ENCODE measurements at places on chromosomes 4 and X.

DNA sequence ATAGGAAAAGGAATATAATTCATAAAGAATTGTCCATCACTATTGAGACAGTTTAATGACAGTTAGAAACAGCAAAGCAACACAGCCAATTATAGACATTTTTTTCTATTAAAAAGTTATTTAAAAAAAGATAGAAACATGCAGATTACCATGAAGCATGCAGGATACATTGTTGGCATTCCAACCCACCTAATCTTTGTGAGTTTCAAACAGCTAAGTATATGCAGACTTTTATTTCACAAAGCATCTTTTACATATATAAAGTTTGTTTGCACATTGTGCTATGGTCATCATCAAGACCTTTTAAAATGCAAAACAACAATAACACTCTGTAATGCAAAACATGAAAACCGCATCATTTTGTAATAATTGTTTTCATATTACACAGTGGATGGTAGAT, 125.9 kb upstream of the ETNPPL start:
- DNase-seq = no peak

GRCh38 chrX:122268353-122268752, 915.7 kb upstream of the GRIA3 start:
- DNase-seq = no peak

DNA sequence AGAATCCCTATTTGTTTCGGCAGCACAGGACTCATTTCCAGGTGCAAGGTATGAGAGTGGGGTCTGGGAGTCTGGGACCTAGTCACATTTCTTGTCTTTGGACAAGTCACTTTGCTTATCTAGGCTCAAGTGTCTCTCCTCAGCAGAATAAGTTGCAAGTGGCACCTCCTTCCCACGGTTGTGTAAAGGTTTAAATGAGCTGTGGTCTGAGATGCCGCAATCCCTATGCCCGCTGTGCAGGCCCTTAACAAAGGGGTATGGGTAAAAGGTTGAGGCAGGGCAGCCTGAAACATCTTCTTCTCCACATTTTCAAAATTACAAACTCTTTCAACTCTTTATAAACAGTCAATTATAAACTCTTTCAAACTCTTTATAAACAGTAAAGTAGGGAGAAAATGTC, 93.7 kb downstream of the RTL5 start:
- no peak for DNase-seq

DNA sequence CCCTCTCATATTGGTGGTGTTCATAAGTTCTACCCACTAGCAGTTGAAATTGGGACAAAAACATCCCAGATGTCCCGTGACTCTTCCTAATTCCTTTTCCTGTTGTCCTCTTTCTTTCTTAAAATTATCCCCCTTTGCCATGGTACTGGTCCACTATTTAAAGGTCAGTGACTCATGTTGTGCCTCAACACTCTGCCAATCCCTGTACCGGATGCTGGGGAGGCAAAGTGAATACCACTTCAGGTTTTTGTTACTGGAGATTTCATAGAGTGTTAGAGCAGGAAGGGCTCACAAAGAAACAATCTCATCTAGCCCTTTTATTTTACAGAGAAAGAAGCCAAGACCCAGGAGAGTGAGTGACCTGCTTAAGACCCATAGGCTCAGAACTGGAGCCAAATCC, 24.6 kb downstream of the SEPTIN11 start:
- no peak for DNase-seq

DNA sequence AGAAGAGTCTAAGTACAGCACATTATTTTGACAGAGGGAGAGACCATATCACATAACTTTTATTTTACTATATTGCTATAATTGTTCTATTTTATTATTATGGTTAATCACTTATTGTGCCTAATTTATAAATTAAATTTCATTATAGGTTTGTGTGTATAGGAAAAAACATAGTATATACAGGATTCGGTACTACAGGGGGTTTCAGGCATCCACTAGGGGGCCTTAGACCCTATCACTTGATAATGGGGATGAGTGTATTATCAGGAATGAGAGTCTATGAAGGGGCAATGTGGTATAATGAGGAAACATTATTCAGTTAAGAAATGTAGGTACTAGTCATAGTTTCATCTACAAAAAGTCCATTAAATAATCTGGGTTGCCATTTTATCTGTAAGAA, 833.1 kb downstream of the C4orf33 start:
- DNase-seq = no peak

GRCh38 chr4:57103051-57103450, 7.1 kb downstream of the IGFBP7 start:
- DNase-seq = no peak

GRCh38 chr4:187416216-187416615, 579.4 kb upstream of the ZFP42 start:
- DNase-seq = no peak
